ENCODE measurements at places on chromosomes 12 and 14.

- no peak for DNase-seq
Observed at GRCh38 chr12:128707488-128707887, 116.3 kb downstream of the SLC15A4 start.

DNA sequence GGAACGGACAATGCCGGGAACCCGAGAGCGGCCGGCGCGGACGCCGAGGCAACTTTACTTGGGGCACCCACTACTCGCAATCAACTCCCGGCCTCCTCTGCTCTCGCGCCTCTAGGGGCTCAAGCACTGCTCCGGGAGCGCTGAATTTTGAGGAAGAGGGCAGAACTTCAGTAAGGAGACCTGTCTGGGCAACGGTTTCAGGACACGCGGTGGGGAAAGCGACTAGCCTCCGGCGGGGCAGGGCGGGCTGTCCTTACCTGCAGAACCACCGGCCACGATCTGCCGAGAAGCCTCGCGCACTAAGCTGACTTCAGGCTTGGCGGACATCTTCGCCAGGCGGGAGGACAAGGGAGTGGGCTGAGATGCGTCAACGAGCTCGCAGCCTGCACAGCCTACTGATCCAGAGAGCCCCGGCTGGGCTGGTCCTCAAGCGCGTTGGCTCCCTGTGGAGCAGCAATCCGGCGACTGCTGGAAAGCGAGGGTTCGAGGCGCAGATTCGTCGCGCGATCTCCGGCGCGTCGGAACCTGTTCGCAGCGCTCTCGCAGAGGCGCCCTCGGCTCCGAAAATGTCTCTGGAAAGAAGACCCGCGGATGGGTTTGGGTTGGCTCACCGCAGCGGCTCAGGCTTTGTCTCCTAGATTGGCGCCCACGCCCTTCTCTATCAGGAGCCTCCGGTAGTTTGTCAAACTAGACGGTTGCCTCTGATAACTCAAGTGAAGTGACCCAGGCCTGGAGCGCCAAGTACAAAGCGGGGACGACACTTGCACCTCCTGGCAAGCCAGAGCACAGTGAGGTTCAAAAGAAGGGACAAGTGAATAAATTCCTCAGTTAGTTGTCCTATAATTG, at the start of gene SLC25A21:
Gene SLC25A21, minus strand, starts transcription at position 583 of the 846 bp plus-strand sequence.
- DNase-seq, result no peak

DNA sequence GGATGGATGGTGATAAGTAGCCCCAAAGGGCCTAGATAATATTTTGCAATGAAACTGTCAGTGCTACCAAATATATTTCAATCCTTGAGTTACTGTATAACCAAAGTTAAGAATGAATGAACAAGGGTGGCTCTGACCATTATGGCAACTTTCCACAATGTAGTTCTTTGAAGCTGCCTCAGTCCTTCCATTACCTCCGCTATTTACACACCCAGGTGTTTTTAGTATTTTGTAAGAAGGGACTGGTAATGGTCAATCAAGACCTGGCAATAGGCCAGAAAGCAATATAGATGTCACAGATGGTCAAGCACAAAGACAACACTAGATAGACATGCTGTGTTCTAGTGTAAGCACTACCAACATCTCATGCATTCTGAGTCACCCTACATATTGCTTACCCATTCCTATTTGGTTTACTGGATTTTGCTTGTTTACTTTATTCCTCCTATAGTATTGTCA, 16.3 kb downstream of the DUSP16 start:
- DNase-seq, result no peak

DNA sequence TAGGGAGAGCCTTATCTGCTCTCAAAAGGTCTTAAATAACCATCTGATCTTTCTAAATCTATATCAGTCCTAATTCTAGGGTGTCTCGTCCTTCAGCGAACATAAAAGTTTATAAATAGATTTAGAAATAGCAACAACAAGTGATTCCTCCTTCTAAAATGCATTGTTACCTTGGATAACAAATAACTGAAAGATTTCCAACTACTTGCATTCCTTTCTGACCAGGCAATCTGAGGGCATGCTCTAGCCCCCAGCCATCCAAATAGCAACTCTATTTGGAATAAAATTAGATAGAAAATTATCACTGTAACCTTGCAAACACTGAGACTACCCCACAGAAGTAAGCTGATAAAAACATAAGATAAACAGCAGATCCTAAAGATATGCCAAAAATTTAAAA, 21.8 kb upstream of the KRR1 start:
- no peak for DNase-seq

DNA sequence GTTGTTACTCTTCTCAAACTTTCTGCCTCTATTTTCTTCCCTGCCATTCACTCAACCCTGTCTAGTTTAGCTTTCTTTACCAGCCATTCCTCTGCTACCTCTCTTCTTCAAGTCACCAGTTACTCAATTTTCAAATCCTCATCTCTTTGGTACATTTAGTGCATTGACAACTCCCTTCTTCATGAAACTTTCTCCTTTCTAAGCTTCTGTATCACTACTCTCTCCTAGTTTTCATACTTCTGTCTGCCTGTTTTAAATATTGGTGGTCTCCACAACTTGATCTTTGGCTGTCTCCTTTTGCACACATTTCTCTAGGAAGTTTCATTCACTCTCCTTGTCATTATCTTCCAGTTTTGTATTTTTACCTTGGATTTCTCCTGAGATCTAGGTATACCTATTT, 6.0 kb downstream of the LEMD3 start:
- no peak for DNase-seq

DNA sequence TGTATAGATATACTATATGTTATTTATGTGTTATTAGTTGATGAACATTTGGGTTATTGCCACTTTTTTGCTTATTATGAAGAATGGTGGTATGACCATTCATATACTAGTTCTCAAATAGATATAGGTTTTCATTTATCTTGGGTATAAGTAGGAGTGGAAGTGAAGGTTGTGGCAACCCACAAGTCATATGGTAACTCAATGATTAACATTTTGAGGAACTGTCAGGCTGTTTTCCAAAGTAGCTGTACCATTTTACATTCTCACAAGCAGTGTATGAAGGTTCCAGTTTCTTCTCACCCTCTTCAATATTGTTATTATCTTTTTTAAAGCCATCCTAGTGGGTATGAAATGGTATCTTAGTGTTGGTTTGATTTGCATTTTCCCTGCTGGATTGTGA, 19.0 kb upstream of the MSRB3 start:
- no peak for DNase-seq

- no peak for DNase-seq
Observed at GRCh38 chr12:9925705-9926393, 6.3 kb downstream of the CLEC2A start.

- DNase-seq, result peak; percentile 70
Observed at GRCh38 chr14:104708606-104709268, 15.3 kb upstream of the ADSS1 start.

- DNase-seq, result no peak
Observed at GRCh38 chr12:57127101-57127725, 1.1 kb upstream of the LRP1 start.

- no peak for DNase-seq
Observed at GRCh38 chr14:74510223-74510931, 16.8 kb downstream of the ISCA2 start.

DNA sequence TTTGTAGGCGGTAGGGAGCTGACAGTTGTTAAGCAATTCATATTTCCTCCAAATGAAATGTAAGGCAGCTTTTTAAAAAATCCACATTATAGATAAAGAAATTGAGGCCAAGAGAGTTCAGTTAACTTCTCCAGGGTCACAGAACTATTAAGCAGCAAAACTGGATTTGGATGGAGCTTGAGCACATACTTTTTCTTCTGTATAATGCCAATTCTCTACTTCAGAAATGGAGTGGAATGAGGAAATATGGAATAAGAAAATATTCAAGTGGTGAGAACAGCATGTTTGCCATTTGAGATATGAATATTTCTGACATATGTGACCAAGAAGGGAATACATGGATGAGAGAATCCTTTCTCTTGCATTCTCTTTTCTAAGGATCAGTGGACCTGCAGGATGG, 233.1 kb downstream of the FOXG1 start:
- DNase-seq, result no peak

DNA sequence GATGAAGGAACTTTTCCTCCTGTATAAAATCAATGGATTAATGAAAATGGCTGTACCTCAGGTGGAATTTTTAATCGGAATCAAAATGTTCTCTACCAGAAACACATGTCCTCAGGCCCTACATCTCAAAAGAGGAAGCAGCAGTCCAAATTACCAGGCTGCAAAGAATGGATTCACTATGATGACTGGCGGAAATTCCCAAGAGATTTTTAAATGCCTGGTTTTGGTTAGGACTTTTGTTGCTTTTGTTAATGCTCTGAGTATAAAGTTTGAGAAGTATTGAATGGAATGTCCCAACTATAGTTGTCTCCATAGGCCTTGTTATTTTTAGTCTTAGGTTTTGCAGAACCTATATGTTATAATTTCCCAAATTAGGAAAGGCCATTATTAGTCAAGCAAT, 11.2 kb upstream of the IFNG start:
- no peak for DNase-seq

DNA sequence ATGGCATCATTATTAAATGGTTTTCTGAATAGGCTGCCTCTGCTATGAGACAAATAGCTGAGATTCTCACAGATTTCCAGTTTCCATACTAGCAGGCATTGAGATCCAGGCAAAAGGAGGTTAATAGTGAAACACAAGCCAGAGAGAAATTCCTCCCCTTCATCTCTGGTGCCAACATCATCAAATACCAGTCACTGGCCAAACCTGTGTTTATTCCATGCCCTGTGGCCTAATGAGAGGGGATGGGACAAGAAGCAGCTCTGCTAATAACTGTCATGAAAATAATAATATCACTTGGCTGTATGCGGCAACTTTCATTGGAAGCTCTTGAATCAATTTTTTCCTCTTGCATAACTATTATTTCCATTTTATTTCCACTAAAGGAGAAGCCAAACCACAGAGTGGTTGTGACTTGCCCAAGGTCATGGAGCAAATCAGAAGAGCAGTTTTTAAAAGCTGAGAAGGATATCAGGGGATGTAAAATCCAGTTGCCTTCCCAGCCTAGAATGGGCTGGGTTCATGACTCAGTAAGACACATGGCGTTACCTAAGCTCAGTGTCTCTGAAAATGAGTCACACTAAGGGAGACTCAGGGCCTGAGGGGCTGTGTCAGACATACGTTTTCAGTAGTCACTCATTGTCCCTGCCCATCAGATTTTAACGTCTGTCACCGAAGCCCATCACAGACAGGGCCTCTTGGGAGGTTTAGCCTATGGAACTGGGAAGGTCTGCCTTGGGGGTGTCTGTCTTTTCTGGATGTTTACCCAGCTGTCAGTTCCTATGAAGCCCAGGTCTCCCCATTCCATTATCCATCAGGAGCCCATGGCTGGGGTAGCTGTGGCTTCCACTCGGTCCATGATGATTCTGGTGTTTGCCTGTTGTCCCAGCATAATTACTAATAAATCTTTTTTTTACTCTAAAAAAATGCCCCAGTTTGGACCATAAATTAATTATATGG, 208.8 kb upstream of the EEA1 start:
- no peak for DNase-seq

- no peak for DNase-seq
Observed at GRCh38 chr12:128685903-128686475, 137.8 kb downstream of the SLC15A4 start.

DNA sequence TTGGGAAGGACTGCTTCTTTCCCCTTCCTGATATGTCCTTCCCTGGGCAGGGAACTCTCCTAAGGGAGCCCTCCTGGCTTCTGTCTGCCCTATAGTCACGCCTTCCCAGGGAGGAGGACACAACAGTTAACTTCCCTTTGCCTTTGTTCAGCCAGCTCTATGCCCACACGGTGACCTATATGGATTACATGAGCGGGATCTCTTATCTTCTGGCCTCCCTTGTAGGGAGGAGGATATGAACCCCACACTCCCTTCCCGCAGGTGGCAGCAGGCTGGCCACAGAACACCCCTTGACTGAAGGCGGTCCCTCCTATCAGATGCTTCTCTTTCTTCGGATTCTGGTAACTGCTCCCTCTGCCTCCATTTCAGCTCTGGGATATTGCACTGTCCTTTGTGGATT, 135.6 kb upstream of the MAX start:
- no peak for DNase-seq

DNA sequence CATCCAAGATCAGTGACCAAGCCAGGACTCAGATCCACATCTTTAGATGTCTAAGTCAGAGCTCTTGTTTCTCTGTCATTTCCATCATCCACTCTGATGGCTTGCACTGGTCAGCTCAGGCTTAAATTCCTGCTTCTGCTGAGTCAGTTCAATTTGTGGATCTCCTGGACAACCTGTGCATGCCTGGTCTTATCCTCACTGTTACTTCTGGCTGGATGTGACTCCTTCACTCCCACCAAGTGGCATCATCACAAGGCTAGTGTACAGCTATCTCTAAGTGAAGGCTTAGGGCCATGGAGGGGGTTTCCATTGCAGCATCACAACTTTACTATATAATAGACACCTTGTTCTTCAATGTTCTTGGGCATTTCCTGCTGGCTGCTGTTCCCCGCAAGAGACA, 102.9 kb downstream of the EMP1 start:
- DNase-seq, result no peak

- no peak for DNase-seq
Observed at GRCh38 chr12:40921563-40922163, 229.4 kb downstream of the CNTN1 start.

DNA sequence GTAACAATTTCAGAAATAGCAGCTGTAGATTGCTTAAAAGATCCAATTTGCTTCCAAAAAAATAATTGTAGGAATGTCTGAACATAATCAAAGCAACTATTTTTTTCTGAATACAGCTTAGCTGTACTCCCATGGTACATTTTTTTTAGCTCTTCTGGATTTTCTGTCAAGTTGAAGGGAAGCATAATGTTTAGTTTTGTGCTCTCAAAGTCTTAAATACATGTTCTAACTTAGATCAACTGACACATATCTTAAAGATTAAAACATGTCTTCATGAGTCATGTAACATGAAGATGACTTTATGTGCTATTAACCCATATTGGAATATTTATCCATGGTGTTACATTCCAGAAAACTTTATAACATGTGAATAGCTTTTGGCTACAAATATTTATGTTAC, 255.7 kb downstream of the BTG1 start:
- no peak for DNase-seq

- DNase-seq, result no peak
Observed at GRCh38 chr12:64072916-64073575, 149.1 kb downstream of the KICS2 start.

DNA sequence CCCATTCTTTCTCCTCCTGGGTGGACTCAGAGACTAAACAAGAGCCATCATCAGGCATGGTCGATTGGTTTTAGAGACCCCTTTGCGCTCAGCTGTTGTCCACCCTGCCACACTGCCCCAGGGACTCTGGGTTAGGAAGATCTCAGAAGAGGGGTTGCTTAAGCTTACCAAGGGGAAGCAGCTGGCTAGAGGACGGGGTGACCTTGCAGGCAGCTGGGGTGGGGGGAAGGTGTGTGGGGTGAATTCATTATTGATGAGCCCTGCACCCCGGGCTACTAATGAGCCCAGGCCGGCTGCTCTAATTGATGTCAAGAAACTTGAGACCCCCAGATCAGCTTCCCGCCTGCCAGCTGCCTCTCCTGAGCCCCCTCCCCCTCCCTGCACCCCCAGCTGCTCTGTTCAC, 8.7 kb upstream of the ZNF385A start:
- DNase-seq, result no peak

- no peak for DNase-seq
Observed at GRCh38 chr12:19307451-19307850, 131.8 kb upstream of the AEBP2 start.

GRCh38 chr12:25424211-25424731, 128.8 kb downstream of the LMNTD1 start:
- DNase-seq, result no peak
